ENCODE measurements at places on chromosomes 11 and 22. TPM values are rescaled to one million over a fixed set of nuclear protein-coding genes. Genes with fewer than 3 reads are reported as not detected.

DNA sequence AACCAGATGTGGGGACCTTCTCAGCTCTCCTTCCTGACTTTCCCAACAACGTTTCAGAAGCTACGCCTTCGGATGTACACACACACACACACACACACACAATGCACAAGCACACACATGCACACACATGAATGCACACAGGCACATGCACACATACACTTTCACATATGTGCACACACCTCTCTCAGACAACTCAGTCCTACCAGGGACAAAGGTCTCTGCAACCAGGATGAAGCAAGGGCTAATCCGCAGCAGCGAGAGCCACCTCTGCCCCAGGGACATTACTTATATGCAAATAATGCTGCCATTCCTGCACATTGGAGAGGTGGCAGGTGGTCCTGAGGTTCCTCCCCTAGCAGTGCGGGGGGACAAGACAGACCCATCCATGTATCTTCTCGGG, 27.4 kb upstream of the LINC01488 start:
- no peak for DNase-seq

DNA sequence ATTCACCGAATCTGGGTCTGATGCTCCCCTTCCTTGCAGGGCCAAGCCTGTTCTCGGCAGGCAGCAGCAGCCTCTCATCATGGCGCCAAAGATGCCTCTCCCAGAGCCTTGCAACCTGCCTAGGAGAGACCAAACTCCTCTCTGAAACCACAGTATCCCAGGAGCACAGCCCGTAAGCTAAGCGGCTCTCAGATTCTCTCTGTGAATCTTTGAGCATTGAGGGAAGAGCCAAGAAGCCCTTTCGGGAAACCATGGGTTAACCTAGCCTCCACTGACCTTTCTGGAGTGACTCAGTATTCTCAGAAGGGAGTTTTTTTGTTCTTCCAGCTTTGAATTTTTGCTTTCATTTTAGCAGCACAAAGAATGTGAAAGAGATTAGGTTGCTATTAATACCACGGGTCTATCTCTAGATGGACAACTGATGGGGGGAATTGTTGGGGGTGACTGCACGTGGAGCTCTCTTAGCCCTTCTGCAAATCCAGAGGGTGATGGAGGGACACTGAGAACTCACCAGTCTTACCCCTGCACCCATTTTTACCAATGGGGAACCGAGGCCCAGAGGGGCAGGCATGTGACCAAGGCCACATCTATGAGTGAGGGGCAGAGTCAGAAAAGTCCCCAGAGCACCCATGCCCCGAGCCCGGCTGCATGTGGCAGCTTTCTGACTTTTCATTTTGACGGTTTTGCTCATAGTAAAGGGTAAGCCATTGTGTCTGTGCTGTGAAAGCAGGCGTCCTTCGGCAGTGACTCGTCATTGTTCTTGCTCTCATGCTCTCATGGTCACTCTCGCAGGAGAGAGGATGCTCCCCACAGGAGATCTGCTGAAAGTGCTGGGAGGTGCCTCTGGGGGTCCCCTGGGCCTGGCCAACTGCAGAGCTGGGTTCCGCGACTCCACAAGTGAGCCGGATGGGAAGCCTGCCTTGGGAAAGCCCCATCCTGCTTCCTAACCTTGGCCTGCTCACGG, 36.0 kb downstream of the IRAG1 start:
- DNase-seq, result no peak

DNA sequence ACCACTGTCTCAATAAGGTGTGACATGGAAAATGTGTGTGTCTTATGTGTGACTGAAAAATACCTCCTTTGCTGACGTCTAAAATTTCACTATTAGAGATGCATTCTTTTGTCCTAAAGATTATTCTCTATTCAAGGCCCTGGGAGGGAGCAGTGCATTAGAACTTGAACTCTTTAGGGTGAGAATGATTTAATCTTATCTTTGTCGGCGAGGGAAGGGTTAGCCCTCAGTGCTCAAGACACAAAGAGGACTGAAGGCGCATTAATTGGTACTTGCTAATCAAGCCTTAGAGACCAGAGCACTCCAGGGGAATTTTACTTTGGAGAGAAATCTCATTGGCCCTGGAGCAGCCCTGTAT, 29.8 kb upstream of the PLET1 start:
- DNase-seq, result no peak

Gene MRGPRX4
- total RNA-seq, result not detected

Gene OR52E6
- not detected for total RNA-seq

- DNase-seq, result no peak
Measured at GRCh38 chr11:17563231-17563646, 16.2 kb downstream of the OTOG start.

GRCh38 chr22:49078076-49078710, 749.5 kb downstream of the BRD1 start:
- DNase-seq, result no peak
